NCI-H187 (cell line): ENCODE measurements at places on chromosomes 6 and 20.

DNA sequence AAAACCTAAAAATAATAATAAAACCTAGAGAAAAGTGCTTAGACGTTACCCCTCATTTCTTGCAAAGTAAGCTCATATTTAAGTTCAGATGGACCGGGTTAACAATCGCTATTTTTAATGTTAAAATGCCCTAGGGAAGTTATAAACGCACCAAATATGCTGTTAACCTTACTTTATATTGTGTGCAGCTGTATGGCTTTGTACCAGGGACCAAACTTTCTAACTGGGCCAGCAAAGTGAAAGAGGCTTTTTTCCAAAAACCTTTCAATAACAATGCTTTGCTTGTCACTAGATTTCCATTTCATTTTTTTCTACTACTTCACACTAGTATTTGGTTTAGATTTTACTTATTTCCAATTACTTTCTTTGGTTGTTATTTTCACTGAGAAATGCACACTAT is 248.5 kb downstream of the FOXC1 start:
- no peak for DNase-seq

- DNase-seq = no peak
Observed at GRCh38 chr20:24165301-24166122, 176.9 kb upstream of the GGTLC1 start.

GRCh38 chr20:24109008-24109407 is 120.4 kb upstream of the GGTLC1 start:
- DNase-seq = no peak

- no peak for DNase-seq
Observed at GRCh38 chr6:141445928-141446628, 686.6 kb upstream of the GJE1 start.

- DNase-seq = no peak
Observed at GRCh38 chr20:13422637-13423036, 201.6 kb downstream of the ISM1 start.

- DNase-seq = no peak
Observed at GRCh38 chr6:6875818-6876470, 231.8 kb upstream of the RREB1 start.

- no peak for DNase-seq
Observed at GRCh38 chr20:10433014-10433622, 904 bp downstream of the MKKS start.

DNA sequence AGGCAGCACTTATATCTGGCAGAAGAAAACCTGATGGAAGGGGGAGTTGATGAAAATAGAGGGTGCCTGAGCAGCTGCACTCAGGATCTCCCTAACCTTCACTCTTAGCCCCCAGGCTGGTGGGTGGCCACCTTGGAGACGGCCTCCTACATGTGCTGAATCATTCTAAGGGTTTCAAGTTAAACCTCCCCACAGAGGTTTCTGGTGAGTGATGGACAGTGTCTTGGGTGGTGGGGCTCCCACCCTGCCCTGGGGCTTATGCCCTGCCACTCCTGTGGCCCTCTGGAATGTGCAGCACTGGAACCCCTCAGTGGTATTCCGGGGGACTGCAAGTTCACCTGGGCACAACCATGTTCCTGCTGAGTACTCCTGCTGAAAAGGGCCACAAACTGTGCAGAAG is 357.2 kb downstream of the CD83 start:
- no peak for DNase-seq

DNA sequence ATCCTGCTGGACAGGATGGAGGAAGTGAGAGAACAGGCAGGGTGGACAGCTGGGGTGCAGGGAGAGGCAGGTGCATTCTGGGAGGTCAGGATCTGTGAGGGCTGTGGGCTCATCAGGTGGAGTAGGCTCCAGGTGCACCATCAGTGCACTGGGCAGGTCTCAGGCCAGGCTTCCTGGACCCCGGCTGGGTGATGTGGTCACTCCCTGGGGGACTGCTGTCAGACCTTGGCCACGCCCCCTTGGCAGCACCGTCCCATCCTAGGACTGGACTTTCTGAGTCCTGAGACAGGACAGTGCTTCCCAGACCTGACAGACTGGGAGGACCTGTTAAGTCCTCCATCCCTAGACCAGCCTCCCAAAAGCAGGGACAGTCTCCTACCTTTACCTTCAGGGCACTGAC is 626.7 kb upstream of the DEFB115 start:
- no peak for DNase-seq

GRCh38 chr6:13500915-13501314 is 13.5 kb upstream of the GFOD1 start:
- DNase-seq = no peak

GRCh38 chr6:63724721-63725120 is 89.1 kb downstream of the PHF3 start:
- no peak for DNase-seq

GRCh38 chr6:131205481-131206244 is 70.4 kb downstream of the AKAP7 start:
- DNase-seq = no peak

GRCh38 chr20:5077761-5078387 is 41.9 kb downstream of the PCNA start:
- no peak for DNase-seq

DNA sequence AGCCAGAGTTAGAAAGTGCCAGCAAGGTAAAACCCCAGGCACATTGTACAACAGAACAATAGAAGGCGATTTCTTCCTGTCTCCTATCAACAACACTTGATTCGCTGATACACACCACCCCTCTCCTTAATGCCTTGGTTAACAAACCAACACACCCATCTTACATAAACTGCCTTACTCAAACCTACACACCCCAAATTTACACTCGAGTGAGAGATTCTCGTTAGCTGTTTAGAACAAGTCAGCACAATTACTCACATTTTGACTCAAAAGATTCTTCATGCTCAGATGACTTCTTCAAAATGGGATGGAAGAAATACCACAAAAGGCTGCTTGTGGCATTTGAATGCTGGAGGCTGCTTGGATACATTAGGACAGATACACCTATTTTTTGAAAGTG is 80.0 kb upstream of the FOXQ1 start:
- no peak for DNase-seq

DNA sequence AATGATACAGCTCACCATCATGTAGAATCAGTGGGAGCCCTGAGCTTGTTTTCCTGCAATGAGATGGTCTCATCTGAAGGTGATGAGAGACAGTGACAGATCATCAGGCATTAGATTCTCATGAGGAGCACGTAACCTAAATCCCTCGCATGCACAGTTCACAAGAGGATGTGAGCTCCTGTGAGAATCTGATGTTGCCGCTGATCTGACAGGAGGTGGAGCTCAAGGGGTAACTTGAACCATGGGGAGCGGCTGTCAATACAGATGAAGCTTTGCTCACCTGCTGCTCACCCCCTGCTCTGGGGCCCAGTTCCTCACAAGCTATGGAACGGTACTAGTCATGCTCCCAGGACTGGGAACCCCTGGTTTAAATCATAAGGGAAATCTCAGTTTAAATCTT is 89.2 kb downstream of the THBS2 start:
- no peak for DNase-seq

GRCh38 chr20:2449386-2449785 is 21.2 kb downstream of the SNRPB start:
- DNase-seq = no peak

DNA sequence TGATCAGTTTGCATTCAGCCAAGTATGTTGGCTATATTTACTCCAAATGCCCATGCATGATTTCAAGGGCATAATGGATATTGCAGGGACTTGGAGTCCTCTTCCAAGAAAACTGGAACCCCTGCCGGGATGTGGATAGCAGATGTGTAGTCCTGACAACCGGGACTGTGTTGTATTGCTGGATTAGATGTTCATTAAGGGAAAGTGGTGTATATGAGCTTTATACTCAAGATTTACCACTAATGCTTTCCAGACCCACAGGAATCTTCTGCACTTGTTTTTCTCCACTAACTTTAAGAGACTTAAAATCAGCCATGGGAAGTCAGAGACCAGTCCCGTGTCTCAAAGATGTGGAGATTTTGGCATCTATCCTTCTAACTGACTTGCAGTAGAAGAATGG is 770.9 kb downstream of the HDGFL1 start:
- DNase-seq = no peak

DNA sequence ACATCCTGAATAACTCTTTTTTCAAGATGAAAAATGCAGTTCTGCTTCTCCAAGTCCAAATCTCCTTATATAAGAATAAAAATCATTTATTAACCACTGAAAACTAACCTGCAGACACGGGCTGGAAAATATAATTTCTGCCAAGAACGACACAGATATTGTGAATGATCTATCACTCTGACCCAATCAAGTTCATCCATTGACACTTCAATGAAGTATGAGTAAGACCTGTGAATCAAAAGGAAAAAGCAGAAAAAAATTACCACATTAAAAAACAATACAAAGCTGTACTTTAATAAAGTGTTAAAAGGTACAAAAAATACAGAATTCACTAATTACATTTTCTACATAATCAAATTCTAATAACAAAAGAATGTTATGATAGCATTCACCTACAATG is 62.2 kb downstream of the BTBD9 start:
- DNase-seq = no peak

- DNase-seq = no peak
Observed at GRCh38 chr6:137698636-137699030, 168.4 kb upstream of the TNFAIP3 start.

- no peak for DNase-seq
Observed at GRCh38 chr6:116102873-116103272, 2.2 kb downstream of the NT5DC1 start.

DNA sequence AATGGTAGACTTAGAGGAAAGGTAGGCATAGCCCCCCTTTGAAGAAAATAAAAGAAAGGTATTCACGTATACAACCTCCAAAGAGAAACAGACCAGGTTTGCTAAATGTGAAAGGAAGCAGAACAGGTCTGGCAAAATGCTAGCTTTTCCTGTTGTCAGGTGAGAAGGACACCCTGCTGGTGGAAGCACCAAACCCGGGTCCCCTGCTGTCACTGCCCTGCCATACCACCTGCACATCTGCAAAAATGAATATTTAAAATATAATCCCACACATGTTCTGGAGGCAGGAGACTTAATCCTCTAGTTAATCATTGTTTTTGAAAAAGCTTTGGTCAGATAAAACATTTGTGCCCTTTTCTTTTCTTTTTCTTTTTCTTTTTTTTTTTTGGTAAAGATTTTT is 48.9 kb upstream of the OLIG3 start:
- DNase-seq = no peak

GRCh38 chr6:56839533-56840183 is 115.2 kb upstream of the BEND6 start:
- DNase-seq = no peak

DNA sequence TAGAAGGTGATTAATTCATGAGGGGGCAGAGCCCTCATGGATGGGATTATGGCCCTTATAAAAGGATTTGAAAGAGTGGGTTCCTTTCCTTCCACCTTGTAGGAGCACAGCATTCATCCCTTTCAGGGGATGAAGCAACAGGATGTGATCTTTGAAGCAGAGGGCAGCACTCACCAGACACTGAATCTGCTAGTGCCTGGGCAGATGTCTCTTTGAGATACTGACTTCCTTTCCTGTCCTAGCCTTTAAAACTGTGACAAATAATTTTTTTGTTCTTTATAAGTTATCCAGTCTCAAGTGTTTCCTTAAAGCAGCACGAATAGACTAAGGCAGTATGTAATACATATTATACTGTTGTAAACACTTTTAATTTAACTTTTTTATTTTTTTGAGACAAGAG is 538.6 kb upstream of the RNF217 start:
- DNase-seq = no peak

DNA sequence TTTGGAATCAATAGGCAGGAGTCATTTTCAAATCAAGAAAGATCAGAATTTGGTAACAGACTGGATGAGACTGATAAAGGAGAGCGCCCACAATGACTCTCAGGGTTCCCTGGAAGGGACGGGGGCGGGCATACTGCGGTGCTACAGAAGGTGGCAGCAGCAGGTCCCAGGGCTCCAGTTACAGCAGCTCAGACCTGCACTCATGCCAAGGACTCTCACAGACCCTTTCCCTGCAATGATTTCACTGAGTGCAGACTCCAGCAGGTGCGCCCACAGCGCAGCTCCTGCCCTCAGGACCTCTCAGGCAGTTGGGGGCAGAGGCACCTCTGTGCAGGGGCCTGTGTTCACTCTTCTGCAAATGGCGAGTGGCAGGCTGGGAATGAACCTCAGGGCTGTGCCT is 359.8 kb downstream of the ZFAND3 start:
- peak; percentile 65 for DNase-seq

GRCh38 chr6:71478834-71479541 is 190.4 kb downstream of the OGFRL1 start:
- DNase-seq = no peak

DNA sequence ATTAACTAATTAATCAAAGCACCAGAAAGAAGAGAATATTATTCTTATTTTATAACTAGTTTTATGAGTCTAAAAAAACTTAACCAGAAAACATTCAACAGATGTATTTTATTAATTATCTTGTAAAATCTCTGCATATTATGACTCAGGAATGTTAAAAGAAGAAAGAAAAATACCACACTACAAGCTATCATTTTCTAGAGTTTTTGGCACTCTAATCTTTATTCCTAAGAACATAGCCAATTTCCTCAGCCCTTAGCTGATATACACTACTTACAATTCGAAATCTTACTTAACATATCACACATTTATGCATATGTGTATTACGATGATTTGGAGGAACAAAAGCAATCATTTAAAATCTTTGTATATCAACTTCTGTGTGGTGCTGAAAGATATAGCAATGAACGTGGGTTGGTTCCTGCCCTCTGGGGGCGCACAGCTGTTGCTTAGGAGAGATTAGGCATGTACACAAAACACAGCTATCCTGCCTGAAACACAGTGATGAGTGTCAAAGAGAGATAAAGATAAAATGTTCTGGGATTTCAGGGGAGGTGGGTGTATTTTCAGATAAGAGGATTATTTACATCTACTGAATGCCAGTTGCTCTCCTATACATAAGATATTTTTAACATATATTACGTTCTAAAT is 404.5 kb downstream of the SYNE1 start:
- DNase-seq = no peak

GRCh38 chr20:13353261-13353945 is 132.3 kb downstream of the ISM1 start:
- no peak for DNase-seq

DNA sequence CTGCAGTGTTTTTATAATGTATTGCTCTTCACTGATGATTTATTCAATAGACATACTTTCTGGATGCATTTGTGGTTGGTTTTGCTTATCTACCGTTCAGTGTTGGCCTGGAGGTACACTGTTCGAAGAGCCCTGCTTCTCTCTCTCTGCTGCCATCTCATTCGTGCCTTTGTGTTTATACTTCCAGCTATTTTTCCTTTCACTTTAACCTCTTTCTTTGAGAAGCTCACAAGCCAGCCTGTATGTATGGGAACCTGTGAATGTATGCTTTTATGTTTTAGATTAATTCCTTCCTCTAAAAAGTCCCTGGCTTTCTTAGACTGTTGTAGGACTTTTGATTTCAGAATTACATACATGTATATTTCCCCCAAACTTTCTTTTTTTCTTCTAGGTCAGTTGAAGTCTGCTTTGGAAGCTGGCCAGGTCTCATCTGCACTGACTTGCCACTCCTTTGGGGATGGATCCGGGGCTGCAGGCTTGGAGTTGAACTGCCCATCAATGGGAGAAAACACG is 83.0 kb downstream of the SCAND1 start:
- no peak for DNase-seq

DNA sequence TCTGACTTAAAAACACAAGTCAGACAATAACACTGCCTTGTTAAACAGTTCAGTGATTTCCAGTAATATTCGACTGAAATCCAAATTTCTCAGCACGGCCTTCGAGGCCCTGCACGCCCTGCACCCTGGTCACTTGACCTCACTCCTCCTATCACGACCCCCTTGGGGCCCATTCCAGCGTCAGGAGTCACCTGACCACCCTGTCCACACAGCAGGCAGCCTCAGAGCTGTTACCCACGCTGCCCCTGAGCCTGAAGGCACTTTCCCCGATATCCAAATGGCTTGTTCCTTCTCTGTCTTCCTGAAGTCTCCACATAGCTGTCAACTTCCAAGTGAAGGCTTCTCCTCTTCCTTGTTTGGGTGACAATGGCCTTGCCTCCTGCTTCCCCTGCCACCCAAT is 33.1 kb upstream of the SMOC2 start:
- DNase-seq = no peak
